Activated T-cell treated with anti-CD3 and anti-CD28 coated beads, Interleukin-2, amount 50 U/mL, for 4 hours (primary cell): ENCODE measurements at places on chromosomes 6 and 20.

- no peak for DNase-seq
Observed at GRCh38 chr6:132445201-132445951, 44.1 kb upstream of the MOXD1 start.

DNA sequence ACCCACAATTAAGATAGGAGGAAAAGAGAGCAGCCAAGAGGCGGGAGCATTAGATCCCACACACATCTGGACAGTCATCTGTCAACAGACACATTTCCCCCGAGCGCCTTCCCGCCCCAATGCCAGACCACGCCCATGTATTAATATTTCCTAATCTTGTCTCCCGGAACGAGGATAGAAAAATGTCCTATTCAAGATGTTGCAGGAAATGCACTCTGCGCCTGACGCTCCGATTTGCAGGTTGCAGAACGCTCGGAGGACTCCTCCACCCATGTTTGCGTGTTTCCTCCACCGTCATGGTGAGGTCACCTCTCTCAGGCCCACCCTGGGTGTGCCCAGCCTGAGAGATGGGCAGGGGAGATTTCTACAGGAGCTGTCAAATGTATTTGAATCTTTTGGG, 215.2 kb downstream of the TAF4 start:
- DNase-seq = no peak

- no peak for DNase-seq
Observed at GRCh38 chr6:21053612-21054011, 519.4 kb downstream of the CDKAL1 start.

GRCh38 chr6:140271759-140272377, 897.4 kb upstream of the CITED2 start:
- no peak for DNase-seq

- DNase-seq = no peak
Observed at GRCh38 chr6:159966339-159966738, 2.5 kb upstream of the IGF2R start.

GRCh38 chr6:92415656-92416055, 1003.7 kb downstream of the EPHA7 start:
- no peak for DNase-seq
